Ovary (tissue), 10 donors: ENCODE measurements at places on chromosomes 4 and X. TPM values are rescaled to one million over a fixed set of nuclear protein-coding genes. Genes with fewer than 3 reads are reported as not detected.
A peak's percentile ranks its signal among the peaks of the same experiment; 100 is the strongest.

Gene ADGRG4
- total RNA-seq, result 0.07 TPM

Gene TMPRSS11F
- not detected for total RNA-seq

Gene FGA
- total RNA-seq, result 6.3 TPM

DNA sequence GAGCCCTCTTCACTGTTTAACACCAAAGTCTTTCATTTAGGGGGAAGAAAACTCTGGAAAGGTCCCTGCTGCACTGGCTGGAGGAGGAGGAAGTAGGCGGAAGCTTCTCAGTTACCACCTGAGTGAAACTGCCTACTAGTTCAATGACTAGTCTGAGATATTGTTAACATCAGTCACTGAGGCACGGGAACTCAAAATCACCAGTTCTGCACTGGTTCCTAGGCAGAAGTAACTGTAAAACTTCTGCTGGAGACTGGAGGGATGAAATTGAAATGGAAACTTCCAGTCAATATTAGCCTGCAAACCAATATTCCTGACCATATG is 178.3 kb downstream of the SNCA start:
- H3K4me3 ChIP-seq, result no peak overlapping the region
- no peaks in the 10 kb centered on the region for H3K27me3 ChIP-seq
- H3K27ac ChIP-seq, result no peak overlapping the region
- H3K4me1 ChIP-seq, result no peaks in the 10 kb centered on the region
- DNase-seq, result no peak

- DNase-seq, result no peak
- H3K4me1 ChIP-seq, result no peaks in the 10 kb centered on the region
- H3K27ac ChIP-seq, result no peak overlapping the region
- H3K36me3 ChIP-seq, result no peaks in the 10 kb centered on the region
These were observed 927.6 kb downstream of the PCDH7 start for GRCh38 chr4:31647786-31648185.

Gene TRAM1L1
- total RNA-seq, result 0.83 TPM

DNA sequence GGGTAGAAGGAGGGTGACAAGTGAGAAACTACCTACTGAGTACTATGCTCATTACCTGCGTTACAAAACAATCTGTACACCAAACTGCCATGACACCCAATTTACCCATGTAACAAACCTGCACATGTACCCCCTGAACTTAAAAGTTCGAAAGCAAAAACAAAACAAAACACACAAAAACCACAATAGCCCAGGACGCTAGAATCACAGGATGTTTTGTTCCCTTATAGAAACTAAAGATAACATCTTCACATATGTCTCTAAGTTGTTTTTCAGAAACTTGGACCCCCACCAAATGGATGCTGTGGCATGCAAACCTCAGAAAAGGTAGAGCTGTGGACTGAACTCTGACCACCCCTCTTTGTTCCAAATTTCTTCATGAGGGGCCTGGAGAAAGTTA is 25.2 kb upstream of the PNMA5 start:
- H3K4me1 ChIP-seq, result no peaks in the 10 kb centered on the region
- peaks cover 3% of the 10 kb centered on the region for H3K27me3 ChIP-seq
- DNase-seq, result no peak
- no peak overlapping the region for H3K4me3 ChIP-seq

Gene WDR1
- total RNA-seq, result 352 TPM

- no peaks in the 10 kb centered on the region for H3K36me3 ChIP-seq
- no peak overlapping the region for H3K27ac ChIP-seq
- no peak overlapping the region for H3K4me3 ChIP-seq
- DNase-seq, result no peak
- H3K27me3 ChIP-seq, result no peaks in the 10 kb centered on the region
These were observed 8.4 kb upstream of the LDOC1 start for GRCh38 chrX:141185366-141185765.

DNA sequence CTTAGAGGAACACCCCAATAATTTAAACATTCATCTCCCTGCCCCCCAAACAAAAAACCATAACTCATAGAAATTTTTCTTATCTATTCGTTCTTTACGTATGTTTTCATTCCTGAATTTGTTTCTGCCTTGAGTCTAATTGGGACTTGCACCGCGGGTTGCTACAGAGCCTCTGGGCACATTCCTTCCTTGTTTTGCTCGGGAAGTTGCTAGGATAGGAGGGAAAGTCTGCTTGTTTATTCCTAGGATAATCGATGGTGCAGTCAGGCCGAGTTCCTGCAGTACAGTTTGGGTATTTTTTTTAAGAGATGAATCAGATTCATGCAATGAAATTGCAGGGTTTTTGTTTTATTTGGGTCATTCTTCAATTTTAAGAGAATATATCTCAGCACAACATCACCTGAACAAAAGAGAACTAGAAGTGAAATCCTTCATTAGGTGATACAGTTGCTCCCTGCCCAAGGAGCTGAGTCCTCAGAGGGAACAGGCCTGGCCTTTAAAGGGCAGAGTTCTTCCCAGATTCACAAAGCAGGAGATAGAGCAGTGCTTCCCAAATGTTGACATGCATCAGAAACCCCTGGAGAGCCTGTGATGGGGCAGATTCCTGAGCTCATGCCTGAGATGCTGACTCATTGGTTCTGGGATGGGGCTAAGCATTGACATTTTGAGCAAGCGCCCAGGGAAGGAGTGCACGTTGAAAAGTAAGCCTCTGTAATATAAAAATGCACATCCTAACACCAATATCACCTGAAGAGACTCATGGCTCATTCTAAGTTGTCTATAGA is 114.9 kb upstream of the FAM9B start:
- H3K4me3 ChIP-seq, result no peak overlapping the region
- H3K27me3 ChIP-seq, result no peaks in the 10 kb centered on the region
- H3K27ac ChIP-seq, result no peak overlapping the region
- no peak for DNase-seq

Gene YY2
- 2.4 TPM for total RNA-seq

GRCh38 chrX:154298312-154298711 is 2.7 kb downstream of the TKTL1 start:
- H3K4me3 ChIP-seq, result no peak overlapping the region
- H3K4me1 ChIP-seq, result no peaks in the 10 kb centered on the region
- no peaks in the 10 kb centered on the region for H3K27me3 ChIP-seq
- no peak overlapping the region for H3K27ac ChIP-seq
- DNase-seq, result no peak

GRCh38 chr4:84583876-84584380 is 1.0 kb downstream of the CDS1 start:
- H3K27me3 ChIP-seq, result no peaks in the 10 kb centered on the region
- no peak overlapping the region for H3K27ac ChIP-seq
- DNase-seq, result no peak
- H3K4me3 ChIP-seq, result peak overlapping the region; percentile 68
- H3K36me3 ChIP-seq, result no peaks in the 10 kb centered on the region

- no peak overlapping the region for H3K4me3 ChIP-seq
- no peaks in the 10 kb centered on the region for H3K4me1 ChIP-seq
These were observed 42.2 kb downstream of the TLL1 start for GRCh38 chr4:165915215-165915614.

Gene STOX2
- total RNA-seq, result 16.4 TPM

Gene ZNF157
- 0.48 TPM for total RNA-seq

Gene TMEM156
- total RNA-seq, result not detected

Gene ATXN3L
- not detected for total RNA-seq

GRCh38 chrX:113651306-113651705 is 810.7 kb upstream of the AMOT start:
- H3K36me3 ChIP-seq, result no peaks in the 10 kb centered on the region
- H3K4me3 ChIP-seq, result no peak overlapping the region
- no peak overlapping the region for H3K27ac ChIP-seq
- DNase-seq, result no peak

DNA sequence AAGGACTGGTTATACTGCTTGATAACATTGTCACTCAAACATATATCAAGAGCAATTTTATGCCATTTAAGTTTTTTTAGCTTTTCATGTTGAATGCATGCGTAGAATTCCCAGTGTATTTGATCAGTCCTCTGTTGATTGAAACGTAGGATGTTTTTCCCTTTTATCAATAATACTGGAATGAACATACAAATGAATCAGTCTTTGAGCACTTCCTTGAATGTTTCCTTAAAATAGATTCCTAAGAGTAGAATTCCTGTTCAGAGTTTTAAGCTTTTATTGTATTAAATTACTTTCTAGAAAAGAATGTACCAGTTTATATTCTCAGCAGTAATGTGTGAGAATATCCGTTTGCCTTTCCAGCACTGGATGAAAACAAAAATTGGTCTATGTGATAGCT is 37.8 kb downstream of the ADD1 start:
- no peak for DNase-seq
- no peak overlapping the region for H3K27ac ChIP-seq
- H3K36me3 ChIP-seq, result no peaks in the 10 kb centered on the region

Gene IL13RA1
- total RNA-seq, result 55.2 TPM

DNA sequence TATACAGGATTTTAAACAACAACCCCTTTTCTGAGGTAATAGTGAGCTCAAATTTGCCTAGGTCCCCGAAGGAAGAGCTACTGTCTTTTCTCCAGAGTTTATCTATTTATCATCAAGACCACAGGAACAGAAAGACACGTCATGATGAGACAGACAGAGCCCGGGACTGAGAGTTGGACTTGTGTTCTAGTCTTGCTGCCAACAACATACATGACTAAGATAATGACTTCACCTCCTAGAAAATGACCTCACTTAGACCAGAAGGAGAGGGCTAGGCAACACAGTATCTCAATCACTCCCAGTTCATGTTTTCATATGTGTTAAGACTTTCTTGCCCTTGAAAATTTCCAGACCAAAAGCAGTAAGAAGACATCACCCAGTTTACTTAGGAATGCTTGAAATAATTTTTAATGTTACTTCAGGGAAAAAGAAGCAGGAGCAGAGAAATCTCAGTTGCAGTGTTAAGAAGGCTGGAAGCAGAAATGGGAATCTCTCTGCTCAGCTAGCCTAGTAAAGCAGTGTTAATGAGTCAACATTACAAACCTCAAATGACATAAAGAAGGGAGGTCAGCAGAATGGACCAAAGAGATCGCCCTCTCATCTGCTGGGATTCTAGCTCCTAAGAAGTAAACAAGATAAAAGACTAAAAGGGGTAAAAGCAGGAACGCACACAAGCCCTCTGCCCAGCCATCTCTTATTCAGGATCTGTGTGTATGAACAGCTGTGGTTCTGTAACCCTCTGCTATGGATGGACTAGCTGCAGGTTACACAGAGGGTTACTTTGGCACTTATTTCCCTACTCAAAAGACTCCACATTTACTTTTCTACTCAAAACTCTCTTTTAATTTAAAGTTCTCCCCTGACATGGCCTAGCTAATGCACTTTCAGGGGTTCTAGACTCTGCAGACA is 24.8 kb downstream of the PDGFC start:
- no peak overlapping the region for H3K4me3 ChIP-seq
- DNase-seq, result no peak
- H3K27ac ChIP-seq, result peak overlapping the region; percentile 64
- H3K27me3 ChIP-seq, result no peaks in the 10 kb centered on the region
- H3K4me1 ChIP-seq, result peaks cover 17% of the 10 kb centered on the region

GRCh38 chr4:22502895-22503814 is 12.7 kb downstream of the ADGRA3 start:
- H3K27ac ChIP-seq, result no peak overlapping the region
- no peak overlapping the region for H3K4me3 ChIP-seq
- peaks cover 2% of the 10 kb centered on the region for H3K4me1 ChIP-seq
- no peaks in the 10 kb centered on the region for H3K36me3 ChIP-seq

DNA sequence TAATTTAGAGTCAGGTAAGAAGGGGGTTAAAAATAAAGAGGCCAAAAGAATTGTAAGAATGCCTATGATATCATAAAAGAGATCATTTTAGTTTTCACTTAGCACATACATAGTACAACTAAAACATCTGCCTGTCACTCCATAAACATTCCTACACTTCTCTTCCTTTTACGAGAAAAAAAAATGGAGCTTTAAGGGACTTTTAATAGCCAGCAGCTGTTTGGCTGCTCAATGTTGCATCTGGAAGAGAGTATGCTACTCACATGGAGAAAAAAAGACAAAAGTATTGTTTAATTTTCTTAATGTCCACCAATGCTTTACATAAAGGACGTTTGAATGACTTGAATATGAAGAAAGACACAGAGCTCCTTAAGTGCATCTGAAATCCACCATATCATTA is 48.7 kb upstream of the TNIP3 start:
- H3K36me3 ChIP-seq, result no peaks in the 10 kb centered on the region
- H3K4me3 ChIP-seq, result no peak overlapping the region
- no peak overlapping the region for H3K27ac ChIP-seq
- H3K4me1 ChIP-seq, result no peaks in the 10 kb centered on the region

- peak; percentile 66 for DNase-seq
- no peak overlapping the region for H3K4me3 ChIP-seq
- no peaks in the 10 kb centered on the region for H3K4me1 ChIP-seq
- no peaks in the 10 kb centered on the region for H3K36me3 ChIP-seq
- no peaks in the 10 kb centered on the region for H3K27me3 ChIP-seq
These were observed 29.2 kb upstream of the CCNI start for GRCh38 chr4:77104791-77105540.

- no peak overlapping the region for H3K27ac ChIP-seq
- no peak for DNase-seq
- no peak overlapping the region for H3K4me3 ChIP-seq
- H3K27me3 ChIP-seq, result no peaks in the 10 kb centered on the region
These were observed 12.2 kb downstream of the UCHL1 start for GRCh38 chr4:41268721-41269517.

Gene FREM3
- not detected for total RNA-seq

Gene CC2D2A
- 10.6 TPM for total RNA-seq

GRCh38 chr4:153494562-153494961 is 28.4 kb downstream of the TMEM131L start:
- DNase-seq, result no peak
- H3K27ac ChIP-seq, result no peak overlapping the region
- no peaks in the 10 kb centered on the region for H3K27me3 ChIP-seq
- no peaks in the 10 kb centered on the region for H3K36me3 ChIP-seq
- H3K4me3 ChIP-seq, result no peak overlapping the region
